ENCODE measurements at places on chromosomes 3 and 15. TPM values are rescaled to one million over a fixed set of nuclear protein-coding genes. Genes with fewer than 3 reads are reported as not detected.

- no peak for DNase-seq
- H3K27ac ChIP-seq: no peak overlapping the region
- H3K27me3 ChIP-seq: no peaks in the 10 kb centered on the region
Observed at GRCh38 chr3:188867691-188868265, 304.0 kb upstream of the TPRG1 start.

GRCh38 chr3:134311265-134311664 is 60.6 kb upstream of the RYK start:
- H3K36me3 ChIP-seq: no peaks in the 10 kb centered on the region
- H3K27me3 ChIP-seq: no peaks in the 10 kb centered on the region
- no peak overlapping the region for H3K4me3 ChIP-seq
- peak overlapping the region; percentile 95 for H3K27ac ChIP-seq

GRCh38 chr3:120177151-120177550 is 82.9 kb upstream of the GSK3B start:
- peak; percentile 83 for DNase-seq
- H3K36me3 ChIP-seq: no peaks in the 10 kb centered on the region
- no peaks in the 10 kb centered on the region for H3K27me3 ChIP-seq

- H3K27me3 ChIP-seq: no peaks in the 10 kb centered on the region
- peak overlapping the region; percentile 33 for H3K27ac ChIP-seq
- H3K4me3 ChIP-seq: no peak overlapping the region
- H3K4me1 ChIP-seq: peaks cover 8% of the 10 kb centered on the region
Observed at GRCh38 chr3:32146746-32147211, 40.4 kb downstream of the GPD1L start.

SACM1L gene
- total RNA-seq: 102 TPM

ARF4 gene
- total RNA-seq: 130 TPM

DNA sequence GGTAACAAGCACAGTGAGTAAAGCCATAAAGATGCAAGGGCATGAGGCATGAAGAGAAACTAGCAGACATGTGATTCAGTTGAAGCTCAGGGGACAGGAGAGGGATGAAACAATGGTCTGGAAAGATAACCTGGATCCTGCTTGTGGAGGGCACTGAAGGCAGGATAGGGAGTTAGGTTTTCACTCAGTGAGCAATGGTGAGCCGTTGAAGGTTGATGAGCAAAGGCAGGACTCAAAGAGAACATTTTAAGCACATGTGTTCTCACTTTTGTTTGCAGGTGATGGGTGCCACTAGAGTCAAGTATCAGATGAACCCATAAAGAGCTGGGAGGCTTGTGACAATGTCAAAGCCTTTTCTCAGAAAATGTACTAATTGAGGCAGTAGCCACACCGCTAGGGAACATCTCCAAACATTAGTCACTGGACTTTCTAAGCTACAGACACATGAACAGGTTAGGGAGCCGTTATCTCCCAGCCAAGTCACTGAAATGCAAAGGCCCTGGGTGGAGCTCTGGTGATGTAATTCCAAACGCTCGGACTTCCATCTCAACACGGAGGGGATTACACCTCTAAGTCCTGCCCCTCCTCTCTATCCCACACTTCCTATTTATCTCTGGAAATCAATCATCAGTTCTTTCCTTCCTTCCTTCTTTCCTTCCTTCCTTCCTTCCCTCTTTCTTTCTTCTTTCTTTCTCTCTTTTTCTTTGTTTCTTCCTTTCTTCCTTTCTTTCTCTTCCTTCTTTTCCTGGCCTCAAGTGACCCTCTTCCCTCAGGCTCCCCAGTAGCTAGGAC is 22.7 kb downstream of the KLHL6 start:
- DNase-seq: no peak
- H3K27ac ChIP-seq: no peak overlapping the region
- H3K36me3 ChIP-seq: no peaks in the 10 kb centered on the region
- H3K4me1 ChIP-seq: peaks cover 23% of the 10 kb centered on the region
- H3K27me3 ChIP-seq: no peaks in the 10 kb centered on the region

- H3K4me1 ChIP-seq: no peaks in the 10 kb centered on the region
- no peaks in the 10 kb centered on the region for H3K27me3 ChIP-seq
- no peaks in the 10 kb centered on the region for H3K36me3 ChIP-seq
- H3K4me3 ChIP-seq: no peak overlapping the region
- DNase-seq: no peak
Observed at GRCh38 chr3:159432682-159433340, 555.8 kb upstream of the IL12A start.

- H3K4me3 ChIP-seq: no peak overlapping the region
- no peak overlapping the region for H3K27ac ChIP-seq
- H3K36me3 ChIP-seq: no peaks in the 10 kb centered on the region
- no peaks in the 10 kb centered on the region for H3K27me3 ChIP-seq
Observed at GRCh38 chr3:152672320-152672649, 162.6 kb upstream of the P2RY1 start.

GRCh38 chr15:60583946-60584345 is 105.0 kb upstream of the ICE2 start:
- no peaks in the 10 kb centered on the region for H3K27me3 ChIP-seq
- DNase-seq: peak; percentile 56
- no peaks in the 10 kb centered on the region for H3K36me3 ChIP-seq
- peaks cover 3% of the 10 kb centered on the region for H3K4me1 ChIP-seq
- H3K27ac ChIP-seq: peak overlapping the region; percentile 36

- DNase-seq: no peak
- peaks cover 18% of the 10 kb centered on the region for H3K4me1 ChIP-seq
- H3K27me3 ChIP-seq: no peaks in the 10 kb centered on the region
- no peak overlapping the region for H3K27ac ChIP-seq
- H3K4me3 ChIP-seq: no peak overlapping the region
Observed at GRCh38 chr3:185737020-185737419, 87.8 kb downstream of the IGF2BP2 start.

- peak overlapping the region; percentile 6 for H3K27ac ChIP-seq
- H3K4me3 ChIP-seq: no peak overlapping the region
- H3K27me3 ChIP-seq: no peaks in the 10 kb centered on the region
- no peak for DNase-seq
Observed at GRCh38 chr3:27680517-27681246, 41.4 kb downstream of the EOMES start.

GRCh38 chr3:133408366-133408765 is 8.5 kb downstream of the BFSP2 start:
- no peak for DNase-seq
- no peaks in the 10 kb centered on the region for H3K27me3 ChIP-seq
- H3K36me3 ChIP-seq: no peaks in the 10 kb centered on the region
- no peak overlapping the region for H3K4me3 ChIP-seq
- H3K27ac ChIP-seq: no peak overlapping the region

STRIT1 gene
- total RNA-seq: not detected

SLC9C1 gene
- not detected for total RNA-seq

GXYLT2 gene
- 5.2 TPM for total RNA-seq

HYAL1 gene
- 22.0 TPM for total RNA-seq

DNA sequence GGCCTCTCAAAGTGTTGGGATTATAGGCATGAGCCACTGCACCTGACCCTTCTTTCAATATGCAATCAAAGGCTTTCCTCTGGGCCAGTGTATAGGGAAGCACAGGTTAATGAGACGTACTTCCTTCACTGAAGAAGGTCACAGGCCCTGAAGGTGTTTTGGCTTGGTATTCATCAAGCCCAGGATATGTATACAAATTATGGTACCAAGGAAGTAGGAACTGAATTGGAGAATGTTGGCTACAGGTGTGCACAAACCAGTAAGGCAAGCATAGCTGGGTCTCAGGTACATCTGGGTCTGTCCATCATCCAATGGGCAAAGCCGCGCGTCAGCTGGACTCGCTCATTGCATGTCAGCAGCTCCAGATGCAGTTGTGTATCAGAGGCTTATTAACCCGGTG is 237.9 kb downstream of the ADAMTS17 start:
- no peak overlapping the region for H3K4me3 ChIP-seq
- no peaks in the 10 kb centered on the region for H3K36me3 ChIP-seq
- no peaks in the 10 kb centered on the region for H3K27me3 ChIP-seq
- no peaks in the 10 kb centered on the region for H3K4me1 ChIP-seq
- no peak overlapping the region for H3K27ac ChIP-seq

DNA sequence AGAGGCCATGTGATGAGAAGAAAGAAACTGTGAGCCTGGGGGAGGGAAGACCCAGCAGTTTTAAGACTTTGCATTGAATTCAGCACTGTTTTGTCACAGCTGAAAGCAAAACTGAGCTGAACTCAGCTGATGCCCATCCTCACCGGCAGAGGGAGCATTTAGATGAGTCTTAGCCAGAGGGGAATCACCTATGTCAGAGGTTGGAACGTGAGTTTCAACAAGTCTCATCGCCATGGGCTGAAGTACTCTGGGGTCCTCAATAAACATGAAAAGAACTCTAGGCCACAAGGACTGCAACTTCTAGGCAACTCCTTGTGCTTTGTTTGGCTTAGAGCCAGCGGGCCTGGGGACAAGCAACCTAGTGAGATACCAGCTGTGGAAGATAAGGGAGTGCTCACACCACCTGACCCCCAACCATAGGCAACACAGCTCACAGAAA is 324.5 kb downstream of the TBL1XR1 start:
- H3K27me3 ChIP-seq: no peaks in the 10 kb centered on the region
- peaks cover 6% of the 10 kb centered on the region for H3K4me1 ChIP-seq
- no peaks in the 10 kb centered on the region for H3K36me3 ChIP-seq
- no peak overlapping the region for H3K27ac ChIP-seq

PLA2G4F gene
- 57.8 TPM for total RNA-seq

DNA sequence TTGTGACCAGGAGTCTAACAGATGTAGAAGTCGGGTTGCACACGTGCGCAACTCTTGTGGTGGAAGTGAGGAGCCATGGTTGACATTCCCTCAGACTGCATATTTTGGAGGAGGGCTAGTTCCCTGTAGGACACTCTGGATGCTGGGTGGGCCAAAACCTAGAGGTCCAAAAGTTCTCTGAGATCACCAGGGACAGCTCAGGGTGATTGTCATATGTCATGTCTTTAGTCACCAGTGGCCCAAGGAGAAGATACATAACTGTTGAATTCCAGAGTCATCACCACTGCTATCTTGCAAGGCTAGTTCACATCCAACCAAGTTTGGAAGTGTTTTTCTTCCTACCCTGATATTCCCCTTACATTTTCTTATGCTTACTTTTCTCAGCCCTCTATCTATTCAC is 95.2 kb upstream of the C3orf80 start:
- no peaks in the 10 kb centered on the region for H3K27me3 ChIP-seq
- no peak overlapping the region for H3K27ac ChIP-seq
- H3K4me1 ChIP-seq: peaks cover 9% of the 10 kb centered on the region
- no peaks in the 10 kb centered on the region for H3K36me3 ChIP-seq
- DNase-seq: no peak
- no peak overlapping the region for H3K4me3 ChIP-seq

GRCh38 chr15:61946778-61947177 is 113.5 kb downstream of the VPS13C start:
- H3K27me3 ChIP-seq: no peaks in the 10 kb centered on the region
- no peak for DNase-seq
- H3K4me1 ChIP-seq: no peaks in the 10 kb centered on the region
- H3K4me3 ChIP-seq: no peak overlapping the region
- no peak overlapping the region for H3K27ac ChIP-seq
- H3K36me3 ChIP-seq: peaks cover 4% of the 10 kb centered on the region

DNA sequence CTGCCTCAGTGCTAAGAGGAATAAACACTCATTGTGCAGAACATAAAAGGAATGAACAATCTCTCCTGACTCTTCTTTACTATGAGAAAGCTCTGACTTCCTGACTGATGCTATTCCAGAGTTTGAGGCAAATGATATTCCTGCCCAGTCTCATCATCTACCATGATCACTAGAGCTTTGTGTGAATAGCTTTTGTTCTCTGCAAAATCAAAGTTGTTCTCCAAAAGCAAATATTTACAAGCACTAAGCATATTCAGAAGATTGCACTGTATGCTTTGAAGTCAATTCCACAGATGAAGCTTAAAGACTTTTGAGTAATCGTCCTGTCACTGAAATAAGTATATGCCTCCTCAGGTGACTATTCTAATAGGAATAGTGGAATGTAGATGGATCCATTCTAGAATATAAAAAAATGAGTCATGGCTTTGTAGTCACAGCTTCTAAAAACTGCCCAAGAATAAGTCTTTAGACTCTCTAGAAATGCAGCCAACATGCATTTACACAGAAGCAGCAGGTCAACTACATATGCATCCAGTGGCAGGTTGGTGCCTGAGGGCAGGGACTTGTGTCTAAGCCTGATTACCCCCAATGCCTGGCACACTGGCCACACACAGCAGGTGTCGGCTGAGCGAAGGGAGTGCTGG is 34.6 kb downstream of the TNFAIP8L3 start:
- no peaks in the 10 kb centered on the region for H3K36me3 ChIP-seq
- no peak overlapping the region for H3K27ac ChIP-seq
- no peak overlapping the region for H3K4me3 ChIP-seq
- no peaks in the 10 kb centered on the region for H3K4me1 ChIP-seq

- no peaks in the 10 kb centered on the region for H3K27me3 ChIP-seq
- H3K4me3 ChIP-seq: no peak overlapping the region
- no peaks in the 10 kb centered on the region for H3K4me1 ChIP-seq
Observed at GRCh38 chr3:3189102-3189727, 9.7 kb upstream of the CRBN start.

DNA sequence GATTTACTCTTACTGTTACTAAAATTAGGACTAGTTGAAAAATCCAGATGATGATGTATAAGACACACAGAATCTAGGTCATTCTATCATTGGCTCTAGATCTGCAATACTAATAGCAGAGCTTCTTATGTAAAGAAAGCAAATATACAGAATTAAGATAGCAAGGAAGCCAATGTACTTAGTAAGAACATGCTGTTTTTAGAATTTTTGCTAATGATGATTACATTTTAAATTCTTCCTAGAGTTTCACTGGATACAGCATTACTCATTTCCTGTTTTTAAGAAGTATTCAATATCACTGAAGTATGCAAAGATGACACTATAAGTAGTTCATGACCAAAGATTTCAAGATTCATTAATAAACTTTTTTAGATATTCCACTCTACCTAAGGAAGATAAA is 60.7 kb downstream of the CFAP20DC start:
- H3K4me3 ChIP-seq: no peak overlapping the region
- no peak for DNase-seq
- H3K4me1 ChIP-seq: no peaks in the 10 kb centered on the region
- no peaks in the 10 kb centered on the region for H3K27me3 ChIP-seq

GRCh38 chr15:98226578-98226977 is 266.1 kb downstream of the ARRDC4 start:
- no peak for DNase-seq
- H3K4me1 ChIP-seq: no peaks in the 10 kb centered on the region
- H3K27ac ChIP-seq: no peak overlapping the region
- no peaks in the 10 kb centered on the region for H3K36me3 ChIP-seq
- H3K27me3 ChIP-seq: no peaks in the 10 kb centered on the region

DNA sequence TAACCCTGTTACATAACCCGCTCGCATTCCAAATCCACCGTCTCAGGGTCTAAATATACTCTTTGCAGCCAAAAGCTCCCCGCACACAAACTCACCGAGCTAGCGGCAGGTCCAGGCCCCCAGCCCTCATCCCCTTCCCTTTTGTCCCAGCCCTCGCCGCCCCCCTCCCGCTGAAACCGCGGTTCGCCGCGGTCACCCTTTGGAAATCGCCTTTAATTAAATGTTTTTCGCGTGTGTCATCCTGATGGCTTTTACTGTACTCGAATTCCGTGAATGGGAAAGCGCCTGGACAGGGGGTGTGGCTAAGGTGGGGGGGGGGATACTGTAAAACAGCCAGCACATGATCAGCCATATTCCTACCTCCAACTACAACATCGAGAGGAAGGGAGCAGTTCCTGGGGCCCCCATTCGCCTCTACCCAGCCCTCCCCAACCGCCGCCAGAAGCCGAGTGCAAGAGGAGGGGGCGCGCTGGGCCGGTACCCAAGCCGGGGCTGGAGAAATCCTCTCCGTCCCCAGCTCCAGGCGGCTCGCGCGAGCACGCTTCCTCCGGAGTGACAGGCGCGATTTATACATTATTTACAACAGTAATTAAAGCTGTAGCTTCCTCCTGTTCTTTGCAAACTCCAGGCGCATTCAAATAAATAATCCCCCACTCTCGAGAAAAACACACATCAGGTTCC is 1.7 kb downstream of the RORA start:
- H3K4me1 ChIP-seq: peaks cover 25% of the 10 kb centered on the region
- no peaks in the 10 kb centered on the region for H3K27me3 ChIP-seq
- peak overlapping the region; percentile 54 for H3K4me3 ChIP-seq
- peak; percentile 76 for DNase-seq
- no peaks in the 10 kb centered on the region for H3K36me3 ChIP-seq

ASB14 gene
- 2.1 TPM for total RNA-seq
